CD8-positive, alpha-beta T cell (primary cell): ENCODE measurements at places on chromosomes 2 and 18.

DNA sequence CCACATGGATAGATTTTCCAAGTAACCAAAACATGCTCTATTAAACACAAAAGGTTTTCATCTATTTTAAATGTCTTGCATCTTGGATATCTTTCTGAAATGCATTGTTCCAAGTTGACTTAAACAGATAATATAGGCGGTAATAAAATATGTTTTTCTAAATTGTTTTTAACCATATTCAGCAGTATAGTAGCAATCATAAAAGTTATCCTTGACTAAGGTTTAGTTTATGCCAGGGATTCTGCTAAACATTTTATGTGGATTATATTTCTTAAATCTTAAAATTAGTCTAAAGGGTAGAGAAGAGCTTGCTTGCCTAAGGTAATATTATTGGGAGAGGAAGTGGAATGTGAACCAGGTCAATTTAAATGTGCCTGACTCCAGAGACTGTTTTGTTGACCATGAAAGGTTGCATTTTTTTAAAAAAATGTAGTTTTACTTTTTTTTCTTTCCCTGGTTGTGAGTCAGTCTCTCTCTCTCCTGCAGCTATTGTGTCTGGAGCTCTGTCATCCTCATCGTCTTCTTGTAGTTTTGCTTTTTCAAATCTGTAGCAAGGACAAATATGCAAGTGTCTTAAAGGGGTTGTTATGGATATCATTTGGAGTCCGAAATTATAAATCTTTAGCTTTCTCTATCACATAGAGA is 309.1 kb upstream of the COL3A1 start:
- DNase-seq, result no peak

DNA sequence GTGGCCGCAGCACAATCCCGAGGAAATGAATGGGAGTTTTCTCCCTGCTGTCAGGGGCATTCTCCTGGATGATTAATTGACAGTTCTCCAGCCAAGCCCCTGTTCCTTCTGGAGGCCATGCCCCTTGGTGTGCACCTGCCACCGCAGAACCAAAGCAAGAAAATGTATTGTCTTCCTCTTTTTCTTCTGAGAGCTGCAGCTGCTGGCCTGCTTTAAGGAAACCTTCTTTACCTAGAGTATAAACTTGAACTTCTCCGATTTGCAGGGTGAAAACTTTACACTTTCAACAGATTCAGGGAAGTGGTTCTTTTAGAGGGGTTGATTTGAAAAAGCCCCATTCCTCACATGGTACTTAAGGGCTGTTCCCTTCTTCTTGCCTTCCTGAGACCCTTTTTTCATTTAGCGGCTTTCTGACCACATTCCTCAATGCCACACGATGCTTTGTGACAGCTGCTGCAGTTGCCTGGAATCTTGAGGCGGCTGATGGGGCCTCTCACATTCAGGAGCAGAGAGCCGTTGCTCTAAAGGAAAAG is 402.8 kb downstream of the TXNL1 start:
- DNase-seq, result no peak

DNA sequence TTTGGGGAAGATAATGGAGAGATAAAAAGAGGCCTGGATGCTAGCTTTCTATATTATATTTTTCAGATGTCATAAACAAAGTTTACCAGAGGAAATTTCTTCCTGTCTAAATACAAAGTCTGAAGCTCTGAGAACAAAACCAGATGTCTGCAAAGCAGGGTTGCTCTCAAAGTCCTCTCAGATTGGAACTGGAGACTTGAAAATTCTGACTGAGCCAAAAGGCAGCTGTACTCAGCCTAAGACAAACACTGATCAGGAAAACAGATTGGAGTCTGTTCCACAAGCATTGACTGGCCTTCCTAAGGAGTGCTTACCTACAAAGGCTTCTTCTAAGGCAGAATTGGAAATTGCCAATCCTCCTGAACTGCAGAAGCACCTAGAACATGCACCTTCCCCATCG is 25.1 kb downstream of the KDM3A start:
- DNase-seq, result no peak

GRCh38 chr2:32064021-32064601 is 755 bp downstream of the SPAST start:
- no peak for DNase-seq

DNA sequence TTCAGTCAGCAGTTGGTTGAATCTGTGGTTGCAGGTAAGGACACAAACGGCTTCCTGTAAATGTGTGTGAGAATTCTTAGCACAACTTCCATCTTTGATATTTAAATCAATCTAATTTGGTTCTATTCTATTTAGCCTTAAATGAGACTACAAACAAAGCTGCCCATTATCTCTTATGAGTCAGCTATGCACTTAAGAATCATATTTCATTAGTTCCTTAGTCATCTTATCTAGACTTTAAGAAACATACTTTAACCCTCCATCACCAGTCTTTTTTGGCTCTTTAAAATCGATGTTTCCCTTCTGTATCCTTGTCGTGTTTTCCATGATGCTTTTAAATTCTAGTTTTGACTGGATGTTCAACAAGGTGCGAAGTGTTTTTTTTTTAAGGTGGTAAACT is 114.4 kb upstream of the TMEM200C start:
- no peak for DNase-seq

DNA sequence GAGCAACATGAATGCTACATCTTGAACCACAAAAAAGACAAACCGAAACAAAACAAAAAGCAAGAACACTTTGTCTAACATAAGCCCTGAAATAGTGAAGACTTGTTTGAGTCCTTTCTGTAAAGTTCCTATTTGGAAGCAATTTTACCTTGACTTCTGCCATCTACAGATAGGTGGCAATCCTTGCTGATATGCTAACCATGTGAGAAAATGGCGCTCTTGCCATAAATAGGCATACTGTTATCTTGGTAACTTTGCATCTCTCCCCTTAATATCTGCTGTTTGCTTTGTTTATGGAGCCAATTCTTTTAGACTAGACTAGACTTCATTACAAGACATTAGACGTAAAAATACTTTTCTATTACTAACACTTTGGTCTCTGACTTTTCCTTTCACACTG is 49.4 kb upstream of the PNPT1 start:
- no peak for DNase-seq

DNA sequence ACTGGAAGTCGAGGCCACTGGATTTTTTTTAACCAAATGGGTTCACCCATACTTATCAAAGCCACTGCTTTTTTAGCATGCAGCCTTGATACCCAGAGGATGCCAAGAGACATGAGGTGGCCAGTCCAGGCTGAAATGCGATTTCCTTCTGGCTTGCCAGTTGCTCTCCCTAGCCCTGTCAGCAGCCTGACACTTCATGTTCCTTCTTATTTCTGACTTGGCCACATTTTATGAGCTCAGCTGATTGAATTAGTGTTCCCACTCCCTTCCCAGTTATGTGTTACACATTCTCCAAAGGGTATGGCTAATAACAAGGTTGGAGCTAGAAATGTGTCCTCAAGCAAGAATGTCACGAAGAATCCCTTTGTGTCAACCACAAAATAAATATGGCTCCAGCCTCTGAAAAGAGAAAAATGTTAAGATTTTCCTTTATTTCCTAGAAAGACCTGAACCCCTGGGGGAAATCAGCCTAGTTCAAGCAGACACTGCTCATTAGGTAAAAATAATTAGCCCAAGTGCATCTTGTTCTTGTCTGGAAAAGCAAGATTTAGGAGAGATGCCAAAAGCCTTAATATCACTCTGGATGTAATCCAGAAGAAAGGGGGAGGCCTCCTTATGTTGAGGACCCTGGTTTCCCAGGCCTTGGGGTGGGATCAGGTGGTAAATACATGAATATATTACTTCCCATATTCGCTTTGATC is 121.7 kb upstream of the TACR1 start:
- DNase-seq, result no peak

DNA sequence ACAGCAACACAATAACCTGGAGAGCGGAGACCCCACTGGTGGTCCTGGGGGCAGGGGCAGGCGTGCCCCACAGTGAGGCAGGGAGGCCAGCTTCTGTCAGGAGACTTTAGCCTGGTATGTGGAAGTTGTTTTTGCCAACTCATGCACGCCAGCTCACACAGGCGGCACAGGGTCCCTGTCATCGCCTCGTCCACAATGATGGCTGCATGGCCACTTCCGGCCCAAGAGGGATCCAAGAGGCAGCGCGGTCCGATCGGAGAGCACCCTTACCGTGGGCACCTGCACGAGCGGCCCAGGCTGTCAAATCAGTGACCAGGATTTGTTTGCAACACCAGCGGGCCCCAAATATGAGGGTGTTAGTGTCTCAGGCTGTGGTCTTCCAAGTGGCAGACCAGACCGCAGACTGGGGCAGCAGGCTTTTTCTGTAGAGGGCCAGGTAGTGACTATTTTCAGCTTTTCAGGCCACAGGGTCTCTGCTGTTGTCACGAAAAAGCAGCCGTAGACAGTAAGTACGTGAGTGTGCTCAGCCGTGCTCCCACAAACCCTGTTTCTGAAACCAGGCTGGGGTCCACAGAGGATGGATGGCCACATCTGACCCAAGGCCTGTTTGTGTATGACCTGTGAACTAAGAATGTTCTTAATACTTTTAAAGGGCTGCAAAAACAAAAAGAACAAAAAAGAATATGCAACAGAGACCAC is 21.2 kb downstream of the SNED1 start:
- no peak for DNase-seq

GRCh38 chr2:32506446-32506845 is 121.4 kb upstream of the TTC27 start:
- DNase-seq, result no peak
